ENCODE measurements at places on chromosomes 16 and 17.

- peak; percentile 87 for DNase-seq
Observed at GRCh38 chr16:30902029-30902972, 5.9 kb downstream of the CTF1 start.

GRCh38 chr17:81967244-81967532 is 6.2 kb upstream of the NOTUM start:
- DNase-seq: no peak

GRCh38 chr16:28867241-28867640 is 3.6 kb downstream of the SH2B1 start:
- DNase-seq: no peak

DNA sequence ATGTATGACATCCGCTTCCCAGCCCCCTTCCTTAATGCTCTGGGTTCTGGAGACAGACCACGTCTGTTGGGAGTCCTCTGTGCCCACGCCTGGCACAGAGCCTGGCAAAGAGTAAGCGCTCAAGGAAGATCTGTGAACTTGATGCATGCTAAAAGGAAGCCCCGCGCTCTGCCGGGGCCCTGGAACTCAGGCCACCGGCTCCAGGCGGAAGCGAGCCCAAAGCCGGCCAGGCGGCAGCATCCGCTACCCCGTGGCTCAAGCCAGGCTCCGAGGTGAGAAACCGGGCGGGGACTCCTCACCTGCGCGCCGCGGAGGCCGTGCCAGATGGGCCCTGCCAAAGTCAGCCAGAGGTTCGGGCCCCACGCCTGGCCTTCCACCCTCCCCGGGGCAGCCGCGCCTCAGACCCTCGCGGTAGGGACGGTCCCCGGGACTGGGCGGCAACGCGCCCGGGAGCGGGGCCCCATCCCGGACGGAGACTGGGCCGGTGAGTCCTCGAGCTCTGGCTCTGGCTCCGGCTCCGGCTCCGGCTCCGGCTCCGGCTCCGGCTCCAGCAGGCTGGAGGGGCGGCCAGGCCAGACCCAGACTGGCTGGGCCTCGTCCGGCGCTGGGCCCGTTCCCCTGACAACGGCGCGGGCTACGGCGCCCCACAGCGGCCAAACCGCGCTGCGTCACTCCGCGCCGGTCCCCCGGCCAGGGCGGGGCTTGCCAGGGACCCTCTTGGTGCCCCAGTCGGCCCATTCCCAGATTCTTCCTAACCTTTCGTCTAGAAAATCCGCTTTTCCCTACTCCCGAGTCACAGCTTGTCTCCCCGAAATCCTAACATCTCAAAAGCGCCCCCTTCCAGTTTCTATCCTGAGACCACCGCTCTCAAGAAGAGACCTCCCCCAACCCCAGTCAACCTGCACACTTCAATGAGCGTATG is at the start of gene ZDHHC1:
Gene ZDHHC1 (minus strand): TSS at position 606 of the 922 bp plus-strand sequence. CDS start 8,702 bp downstream, outside the sequence.
- no peak for DNase-seq

DNA sequence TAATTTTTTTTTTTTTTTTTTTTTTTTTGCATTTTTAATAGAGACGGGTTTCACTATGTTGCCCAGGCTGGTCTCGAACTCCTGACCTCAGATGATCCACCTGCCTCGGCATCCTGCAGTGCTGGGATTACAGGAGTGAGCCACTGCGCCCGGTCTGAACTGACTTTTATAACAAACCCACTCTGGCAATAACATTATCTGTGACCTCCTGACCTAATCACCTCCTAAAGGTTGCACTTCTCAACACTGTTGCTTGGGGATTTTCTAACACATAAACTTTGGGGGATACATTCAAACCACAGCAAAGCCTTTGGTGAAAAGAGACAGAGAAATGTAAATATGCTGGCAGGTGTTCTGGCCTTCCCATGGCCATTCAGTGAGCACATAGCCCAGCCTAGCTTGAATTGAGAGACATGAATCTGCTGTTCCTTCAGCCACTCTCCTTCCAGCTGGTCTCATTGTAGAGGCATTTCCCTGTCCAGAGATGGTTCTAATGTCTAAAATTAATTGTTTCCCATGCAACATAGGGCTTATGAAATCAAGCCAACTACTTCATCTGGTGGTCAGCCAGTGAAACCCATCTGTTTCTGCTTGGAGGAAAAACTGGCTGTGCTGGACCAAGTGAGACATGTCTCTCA is 28.3 kb downstream of the LYRM1 start:
- DNase-seq: no peak

DNA sequence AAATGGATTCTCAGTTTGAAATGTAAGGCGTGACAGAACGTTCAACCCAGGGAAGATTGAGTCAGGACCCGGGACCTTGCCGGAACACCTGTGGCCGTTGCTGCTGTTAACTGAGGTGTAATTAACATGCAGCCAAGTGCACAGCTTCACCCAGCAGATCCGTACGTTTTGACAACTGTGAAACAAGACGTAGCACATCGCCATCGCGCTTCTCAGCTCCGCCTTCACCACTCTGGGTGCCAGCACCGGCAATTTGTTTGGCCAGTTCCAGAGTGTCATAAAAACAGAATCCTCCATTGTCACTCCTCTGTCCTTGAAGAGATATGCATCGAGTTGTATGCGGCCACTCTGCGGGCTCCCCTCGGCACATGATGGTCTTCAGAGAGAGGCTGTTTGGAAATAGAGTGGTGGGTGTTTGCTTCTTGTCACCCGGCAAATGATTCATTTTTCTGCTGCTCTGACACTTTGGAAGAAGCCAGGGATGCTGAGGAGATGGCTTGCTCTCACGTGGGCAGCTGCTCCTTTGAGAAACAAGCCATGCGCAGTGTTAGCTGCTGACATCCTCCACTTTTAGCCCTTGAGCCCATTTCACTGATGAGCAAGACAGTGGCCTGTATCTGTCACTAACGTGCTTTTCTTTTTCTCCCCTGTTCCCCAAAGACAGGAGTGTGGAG is 22.6 kb downstream of the NAA60 start:
- no peak for DNase-seq

DNA sequence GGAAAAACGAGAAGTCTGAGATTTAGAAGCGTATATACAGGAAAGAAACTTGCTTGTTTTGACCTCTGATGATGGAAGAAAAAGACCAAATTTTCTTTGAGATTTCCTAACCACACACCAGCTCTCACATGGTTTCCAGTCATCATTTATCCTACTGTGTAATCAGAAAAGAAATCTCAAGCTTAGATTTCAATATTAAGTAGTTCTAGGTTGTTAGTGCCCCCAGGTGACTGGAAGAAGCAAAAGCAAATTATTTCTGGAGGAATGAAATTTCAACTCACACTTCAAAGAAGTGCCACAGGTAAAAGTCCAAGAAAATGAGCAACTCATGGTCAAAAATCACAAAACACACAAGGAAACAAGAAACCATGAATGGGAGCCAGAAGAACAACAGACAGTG is 51.8 kb upstream of the KDM6B start:
- no peak for DNase-seq

GRCh38 chr17:50055055-50055425 is 870 bp upstream of the ITGA3 start:
- no peak for DNase-seq

DNA sequence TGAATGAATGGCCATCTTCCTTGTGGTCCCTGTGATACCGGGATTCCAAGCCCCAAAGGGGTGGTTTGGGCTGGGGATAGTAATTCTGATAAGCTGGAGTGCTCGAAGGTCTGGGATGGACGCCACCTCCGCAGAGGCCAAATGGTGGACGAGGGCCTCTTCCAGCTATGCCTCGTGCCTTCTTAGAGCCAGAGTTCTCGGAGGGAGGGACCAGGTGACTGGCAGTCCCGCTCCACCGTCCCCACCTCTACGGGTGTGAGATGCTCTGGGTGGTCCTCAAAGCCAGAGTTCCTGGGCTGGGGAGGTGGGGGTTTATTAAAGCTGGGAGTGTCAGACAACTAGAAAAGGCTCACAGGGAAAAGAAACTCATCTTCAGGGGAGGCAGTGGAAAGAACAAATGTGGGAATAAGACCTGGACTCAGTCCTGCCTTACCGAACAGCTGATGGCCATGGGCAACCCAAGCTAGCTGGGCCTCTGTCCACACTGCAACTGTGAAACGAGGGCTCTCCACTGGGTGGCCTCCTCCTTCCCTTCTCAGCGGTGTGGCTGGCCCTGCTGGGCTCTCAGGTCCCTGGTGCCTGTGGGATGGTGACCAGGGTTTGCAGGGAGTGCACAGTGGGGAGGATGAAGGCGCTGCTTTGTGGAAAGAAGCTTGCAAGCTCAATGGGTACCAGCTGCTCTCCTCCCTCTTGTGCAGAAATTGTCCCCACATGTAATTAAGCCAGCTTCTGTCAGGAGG is 75.2 kb downstream of the N4BP1 start:
- no peak for DNase-seq

GRCh38 chr17:12911239-12911638 is 106.6 kb downstream of the ELAC2 start:
- DNase-seq: no peak

- peak; percentile 93 for DNase-seq
Observed at GRCh38 chr17:75404223-75404730, 1.2 kb downstream of the GRB2 start.

GRCh38 chr17:82330322-82331239 is 3.0 kb downstream of the SECTM1 start:
- DNase-seq: peak; percentile 43

DNA sequence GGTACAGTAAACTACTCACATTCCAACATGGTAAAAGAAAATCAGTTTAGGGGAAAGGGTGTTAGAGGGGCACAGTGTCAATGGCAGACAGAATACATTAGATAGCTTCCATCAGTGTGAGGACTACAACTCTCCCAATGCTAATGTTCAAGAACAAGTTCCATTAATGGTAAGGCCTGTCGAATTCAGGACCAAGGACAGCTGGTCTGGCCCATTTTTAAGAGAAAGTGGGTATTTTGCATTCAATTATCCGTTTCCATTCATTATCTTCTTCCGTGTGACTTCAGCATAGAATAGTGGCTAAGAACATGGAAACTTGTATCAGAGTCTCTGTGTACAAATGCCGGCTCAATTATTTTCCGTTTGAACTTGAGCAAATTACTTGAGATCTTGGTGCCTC is 98.4 kb downstream of the XYLT1 start:
- DNase-seq: no peak

DNA sequence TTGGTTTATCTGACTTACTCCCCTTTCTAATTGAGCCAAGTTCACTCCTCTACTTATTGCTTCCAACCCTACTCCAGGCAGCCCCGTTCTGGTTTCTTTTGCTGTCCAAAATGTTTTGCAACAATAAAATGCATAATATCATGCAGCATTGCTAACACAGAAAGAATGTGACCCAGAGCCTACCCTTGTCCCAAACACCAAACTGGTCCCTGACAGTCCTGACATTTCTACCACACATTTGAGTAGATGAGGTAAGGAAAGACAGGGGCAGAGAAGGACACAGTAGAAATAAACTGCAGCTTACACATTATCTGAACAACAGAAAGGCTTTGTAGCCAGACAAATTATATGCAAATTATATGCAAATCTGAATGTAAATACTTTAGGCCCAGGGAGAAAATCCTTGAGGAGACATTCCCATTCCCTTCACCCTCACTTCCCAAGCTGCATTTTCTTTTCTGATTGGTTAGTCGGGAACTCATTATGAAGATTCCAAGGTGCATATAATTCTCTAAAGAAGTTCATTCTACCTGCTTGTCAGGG is 31.6 kb downstream of the SOX9 start:
- no peak for DNase-seq

DNA sequence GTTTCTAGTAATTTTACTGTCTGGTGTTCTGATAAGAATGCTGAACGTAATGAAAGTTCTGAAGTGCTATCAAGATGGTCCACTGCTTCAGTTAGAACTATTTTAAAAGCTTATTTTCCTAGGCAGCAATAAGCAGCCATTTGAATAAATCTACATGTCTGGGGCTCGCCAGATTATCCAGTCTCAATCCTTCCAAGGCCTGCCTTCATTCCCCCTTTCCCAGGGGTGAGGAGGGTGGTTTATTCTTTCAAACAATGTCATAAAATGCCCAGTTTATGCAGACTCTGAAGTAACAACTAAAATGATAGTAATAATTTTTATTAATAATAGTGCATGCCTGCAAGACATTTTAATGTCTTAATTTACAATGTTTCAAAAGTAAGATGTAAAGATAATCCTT is 2.4 kb downstream of the CDH11 start:
- no peak for DNase-seq

DNA sequence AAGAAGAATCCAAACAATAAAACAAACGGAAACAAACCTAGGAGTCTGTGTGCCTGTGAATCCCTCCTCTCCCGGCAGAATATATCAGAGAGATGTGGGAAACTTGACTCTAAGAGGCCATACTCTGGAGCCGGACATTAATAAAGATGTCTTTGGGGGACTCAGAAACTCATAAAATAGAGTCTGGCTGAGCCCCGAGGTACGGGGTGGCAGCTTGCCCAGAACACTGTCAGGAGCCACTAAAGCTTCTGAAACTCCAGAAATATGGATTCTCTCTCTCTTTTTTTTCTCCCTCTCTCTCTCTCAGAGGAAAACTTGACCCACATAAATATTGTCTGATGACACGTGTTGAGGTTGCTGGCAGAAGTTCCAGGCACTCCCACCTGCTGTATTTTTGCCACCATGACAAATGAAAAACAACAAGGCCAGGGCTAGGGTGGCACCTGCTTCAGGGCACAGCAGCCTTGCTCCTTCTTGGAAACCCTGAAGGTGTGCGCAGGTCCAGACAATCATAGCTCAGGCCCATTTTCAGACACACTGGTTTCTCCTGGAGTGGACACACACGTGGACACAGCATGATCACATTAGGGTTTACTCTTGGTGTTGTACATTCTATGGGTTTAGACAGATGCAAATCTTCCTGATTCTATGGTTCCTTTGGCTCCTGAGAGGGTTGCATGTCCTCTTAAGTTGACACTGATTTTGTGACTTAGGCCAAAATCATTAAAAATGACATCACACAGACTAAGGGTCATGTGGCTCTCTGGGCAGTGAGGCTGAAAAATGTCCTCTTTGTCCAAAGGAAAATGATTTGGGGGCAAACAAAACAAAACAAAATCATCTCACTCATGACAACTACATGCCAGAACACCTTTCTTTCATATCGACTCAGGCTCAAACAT is 282.6 kb upstream of the IRX3 start:
- DNase-seq: no peak

DNA sequence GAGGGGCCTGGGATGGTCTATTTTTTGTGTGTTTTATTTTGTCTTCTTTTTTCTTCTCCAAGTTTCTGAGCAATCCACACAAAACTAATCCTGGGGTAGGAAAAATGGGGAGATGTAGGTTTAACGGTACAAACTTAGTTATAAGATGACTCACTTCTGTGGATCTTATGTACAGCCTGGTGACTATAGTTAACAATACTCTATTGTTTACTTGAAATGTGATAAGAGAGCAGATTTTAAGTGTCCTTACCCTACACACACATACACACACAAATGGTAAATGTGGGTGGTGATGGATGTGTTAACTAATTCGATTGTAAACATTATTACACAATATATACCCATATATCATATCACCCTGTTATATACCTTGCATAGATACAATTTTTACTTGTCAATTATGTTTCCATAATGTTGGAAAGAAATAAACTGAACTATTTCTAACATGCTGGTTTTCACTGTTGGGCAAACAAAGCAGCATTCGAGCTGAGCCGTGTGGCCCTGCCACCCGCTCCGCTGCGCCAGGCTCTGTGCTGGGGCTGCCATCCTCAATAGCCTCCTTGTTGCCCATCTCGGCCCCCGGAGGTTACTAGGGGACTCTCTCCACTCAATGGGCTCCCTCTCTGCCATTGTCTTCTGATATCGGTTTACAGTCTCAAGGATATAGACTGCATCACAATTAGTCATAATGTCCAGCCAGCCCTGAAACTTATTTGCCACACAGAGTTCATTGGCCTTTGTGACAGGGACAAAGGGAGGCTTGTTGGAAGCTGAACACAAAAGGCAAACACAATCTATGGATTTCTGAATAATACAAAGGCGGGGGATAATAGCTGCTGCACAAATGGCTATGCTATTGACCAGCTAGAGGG is 380.3 kb upstream of the MAF start:
- DNase-seq: no peak

Data from OCI-M1 (cell line).